ENCODE measurements at places on chromosomes 7 and 10. TPM values are rescaled to one million over a fixed set of nuclear protein-coding genes. Genes with fewer than 3 reads are reported as not detected.

Gene ITIH2
- not detected for total RNA-seq

Gene LIPJ
- total RNA-seq: not detected

Gene PHYH
- 90.1 TPM for total RNA-seq

Gene DMTF1
- total RNA-seq: 96.8 TPM

Gene GNAI1
- 39.7 TPM for total RNA-seq

Gene CALML3
- total RNA-seq: not detected

Gene SPDYE6
- total RNA-seq: not detected

Gene CTTNBP2
- 4.1 TPM for total RNA-seq

Gene DYNC1I1
- 37.0 TPM for total RNA-seq

Gene BTBD16
- not detected for total RNA-seq

Gene AKR1C8
- not detected for total RNA-seq

Gene TRIM50
- total RNA-seq: not detected

Gene DOCK1
- total RNA-seq: 75.1 TPM

Gene LRRC4
- total RNA-seq: 0.79 TPM

Gene NXPH1
- total RNA-seq: not detected
